ENCODE measurements at places on chromosomes 2 and 18.

DNA sequence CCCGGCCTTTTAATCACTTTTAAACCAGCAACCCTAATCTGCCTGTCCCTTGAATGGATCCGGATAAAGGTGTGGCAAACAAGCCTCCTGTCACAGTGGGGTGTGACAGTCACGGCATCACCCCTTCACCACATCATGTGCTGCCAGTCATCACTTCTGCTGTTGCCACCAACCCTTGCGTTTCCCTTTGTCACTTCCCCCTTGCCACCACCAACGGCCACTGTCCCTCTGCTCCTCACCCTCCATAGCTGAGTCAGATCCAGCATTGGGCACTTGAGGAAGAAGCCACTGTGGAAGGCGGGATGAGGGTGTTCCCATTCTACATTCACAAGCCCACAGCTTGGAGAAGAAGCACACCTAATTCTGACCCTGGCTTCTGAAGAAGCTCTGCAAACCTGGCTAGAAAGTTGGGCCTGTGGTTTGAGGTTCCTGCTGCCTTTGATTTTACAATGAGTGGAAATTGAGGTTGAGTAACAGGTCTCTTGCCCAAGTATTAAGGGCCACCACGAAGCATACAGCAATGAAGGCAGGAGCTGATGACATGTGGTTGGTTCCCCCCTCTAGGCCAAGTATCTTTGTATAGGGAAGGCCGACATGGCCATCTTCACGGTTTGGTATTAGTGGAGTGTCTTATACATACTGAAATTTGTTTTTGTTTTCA is 22.9 kb upstream of the DARS1 start:
- DNase-seq = no peak

DNA sequence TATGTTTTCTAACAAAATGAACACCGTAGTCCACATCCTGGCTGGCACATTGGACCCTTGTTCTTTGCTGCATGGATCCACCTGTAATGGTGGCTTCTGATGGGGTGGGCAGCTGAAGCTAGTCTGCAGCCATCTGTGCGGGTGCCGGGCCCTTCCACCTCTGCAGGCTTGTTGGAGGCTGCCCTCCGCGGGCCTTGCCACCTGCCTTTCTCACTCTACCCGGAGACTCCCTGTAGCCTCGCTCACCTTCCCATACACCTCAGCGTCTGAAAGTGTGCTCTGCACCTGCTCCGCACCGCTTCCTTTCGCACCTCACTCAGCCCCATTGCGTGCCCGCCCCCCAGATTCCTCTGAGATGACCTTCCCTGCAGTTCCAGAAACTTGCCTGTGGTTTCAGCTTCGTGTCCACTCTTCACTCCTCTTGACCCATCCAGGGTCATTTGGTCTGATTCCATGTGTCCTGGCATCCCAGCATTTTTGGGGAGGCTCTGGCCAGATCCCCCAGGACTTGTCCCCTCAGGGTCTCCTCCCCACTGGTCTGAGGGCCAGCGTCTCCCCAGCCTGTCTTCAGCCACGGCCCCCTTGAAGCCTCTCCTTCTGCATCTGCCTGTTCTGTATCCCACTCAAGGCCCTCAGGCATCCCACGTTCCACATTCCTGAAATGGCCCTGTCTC is 18.2 kb downstream of the ATG4B start:
- no peak for DNase-seq

DNA sequence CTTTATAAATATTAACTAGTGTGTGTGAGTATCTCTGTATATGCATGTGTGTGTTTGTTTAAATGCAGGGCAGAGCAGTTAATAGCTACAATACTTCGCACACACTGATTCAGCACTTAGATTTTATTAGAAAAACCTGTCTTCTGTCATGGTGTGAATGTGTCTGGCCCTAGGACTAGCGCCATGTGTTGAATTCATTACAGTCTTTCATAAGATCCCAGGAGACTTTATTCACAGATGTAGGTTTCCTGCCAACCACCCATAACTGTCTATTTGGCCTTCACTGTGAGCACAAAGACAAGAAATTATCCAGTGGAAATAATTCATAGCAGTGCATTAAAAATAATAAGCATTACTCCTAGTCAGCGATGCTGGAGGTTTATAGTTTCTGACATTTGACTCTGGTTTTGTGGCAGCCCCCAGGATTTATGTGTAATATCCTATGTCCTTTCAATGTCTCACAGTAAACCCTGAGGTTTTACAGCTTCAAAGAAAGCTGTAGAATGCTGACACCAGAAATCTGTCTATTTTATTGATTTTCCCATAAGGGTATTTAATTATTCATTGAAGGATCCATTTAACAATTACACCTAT is 93.9 kb downstream of the ZNF804A start:
- DNase-seq = no peak

DNA sequence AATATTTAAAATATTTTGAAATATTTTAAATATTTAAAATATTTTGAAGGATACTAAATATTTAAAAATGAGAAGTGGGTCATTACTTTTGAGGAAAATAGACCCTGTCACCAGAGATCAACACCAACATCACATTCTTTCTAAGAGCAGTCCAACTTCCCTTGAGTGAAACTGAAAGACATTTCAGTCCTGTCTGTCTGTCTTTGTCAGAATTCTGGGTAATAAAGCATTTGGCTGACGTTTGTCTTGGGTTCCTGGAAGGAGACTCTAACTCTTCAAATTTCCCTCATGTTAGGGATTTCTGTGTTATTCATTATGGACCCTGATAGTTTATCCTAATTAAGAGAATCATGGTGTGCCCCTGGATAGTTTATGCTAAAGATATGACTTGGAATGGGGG is 32.8 kb downstream of the TTC21B start:
- DNase-seq = no peak

DNA sequence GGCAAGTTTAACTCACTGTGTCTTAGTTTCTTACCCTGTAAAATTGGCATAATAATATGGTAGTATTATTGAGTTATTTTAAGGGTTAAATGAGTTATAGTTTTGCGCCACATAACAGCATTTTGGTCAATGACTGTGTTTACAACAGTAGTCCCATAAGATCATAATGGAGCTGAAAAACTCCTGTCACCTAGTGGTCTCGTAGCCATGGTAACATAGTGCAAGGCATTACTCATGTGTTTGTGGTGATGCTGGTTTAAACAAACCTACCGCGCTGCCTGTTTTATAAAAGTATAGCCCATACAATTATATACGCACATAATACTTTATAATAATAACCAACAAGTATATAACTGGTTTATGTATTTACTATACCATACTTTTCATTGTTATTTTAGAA is 15.8 kb downstream of the UNC80 start:
- no peak for DNase-seq

- DNase-seq = no peak
These were observed 15.8 kb upstream of the ASPRV1 start for GRCh38 chr2:69977186-69977585.

DNA sequence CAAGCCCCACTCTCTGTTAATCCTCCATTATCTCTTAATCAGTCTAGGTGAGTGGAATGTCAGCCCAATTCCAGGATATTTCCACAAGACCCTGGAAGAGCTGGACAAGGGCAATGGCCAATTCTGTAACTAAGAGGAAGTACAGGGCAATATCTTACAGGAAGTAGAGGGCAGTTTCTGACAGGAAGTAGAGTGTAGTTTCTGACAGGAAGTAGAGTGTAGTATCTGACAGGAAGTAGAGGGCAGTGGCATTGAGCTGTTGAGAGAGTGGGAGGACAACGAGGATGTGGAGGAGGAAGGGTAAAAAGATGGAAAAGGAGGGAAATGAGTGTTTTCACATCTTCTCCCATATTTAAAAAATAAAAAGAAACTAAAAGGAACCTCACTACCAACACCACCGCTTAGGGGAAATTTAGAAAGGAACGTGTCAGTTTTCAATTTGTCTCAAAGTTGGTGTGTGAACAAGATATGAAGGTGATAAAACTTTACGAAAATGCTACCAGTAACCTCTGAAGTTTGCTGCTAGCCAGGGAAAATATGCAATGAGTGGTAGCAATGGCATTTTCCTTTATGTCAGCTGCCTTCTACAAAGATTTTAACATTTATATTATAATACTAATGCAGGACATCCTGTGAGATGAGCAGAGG is 430.9 kb upstream of the HNRNPA3 start:
- DNase-seq = peak; percentile 21

GRCh38 chr2:19312949-19313348 is 45.5 kb downstream of the OSR1 start:
- peak; percentile 32 for DNase-seq

GRCh38 chr2:197157879-197158537 is 152.6 kb downstream of the ANKRD44 start:
- no peak for DNase-seq
